ENCODE measurements at places on chromosomes 12 and 14.
A peak's percentile ranks its signal among the peaks of the same experiment; 100 is the strongest.

GRCh38 chr12:53221203-53222080 is 10.6 kb downstream of the RARG start:
- DNase-seq: peak; percentile 87

DNA sequence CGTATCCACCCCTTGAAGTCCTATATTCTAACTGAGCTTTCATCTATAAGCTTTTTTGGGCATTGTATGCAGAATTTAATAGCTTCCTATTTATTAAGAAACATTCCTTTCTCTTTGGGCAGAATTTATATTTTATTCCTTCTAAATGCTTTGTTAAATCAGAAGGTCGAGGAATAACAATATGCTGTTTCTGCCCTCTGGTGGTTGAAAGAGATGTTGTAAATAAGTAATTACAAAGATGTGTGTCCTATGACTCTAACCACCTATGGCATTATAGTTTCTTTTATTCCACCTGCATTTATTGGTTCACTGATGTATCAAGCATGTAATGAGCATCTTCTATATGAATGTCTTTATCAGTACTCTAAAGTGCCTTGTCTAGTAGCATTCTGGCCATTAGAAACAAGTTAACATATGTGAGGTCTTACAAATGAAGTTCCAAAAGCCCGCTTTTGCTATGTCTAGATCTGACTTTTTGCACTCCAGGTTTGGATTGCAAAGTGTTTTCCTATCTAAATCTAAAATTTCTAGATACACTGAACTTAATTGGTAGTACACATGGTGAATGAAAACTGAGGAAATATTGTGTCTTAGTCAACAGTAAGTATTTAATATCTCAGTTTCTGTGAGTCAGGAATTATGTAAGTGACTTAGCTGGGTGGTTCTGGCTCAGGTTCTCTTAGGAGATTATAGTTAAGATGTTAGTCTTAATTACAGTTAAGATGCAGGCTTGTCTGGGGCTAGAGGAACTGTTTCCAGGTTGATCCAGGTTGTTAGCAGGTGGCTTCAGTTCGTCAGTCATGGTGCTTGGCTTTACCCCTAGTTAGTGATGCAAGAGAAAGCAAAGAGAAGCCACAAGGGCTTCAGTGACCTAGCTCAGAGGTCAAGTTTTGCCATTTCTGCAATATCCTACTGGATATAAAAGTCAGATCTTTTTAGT is 57.5 kb downstream of the PLEKHA5 start:
- no peak for DNase-seq

DNA sequence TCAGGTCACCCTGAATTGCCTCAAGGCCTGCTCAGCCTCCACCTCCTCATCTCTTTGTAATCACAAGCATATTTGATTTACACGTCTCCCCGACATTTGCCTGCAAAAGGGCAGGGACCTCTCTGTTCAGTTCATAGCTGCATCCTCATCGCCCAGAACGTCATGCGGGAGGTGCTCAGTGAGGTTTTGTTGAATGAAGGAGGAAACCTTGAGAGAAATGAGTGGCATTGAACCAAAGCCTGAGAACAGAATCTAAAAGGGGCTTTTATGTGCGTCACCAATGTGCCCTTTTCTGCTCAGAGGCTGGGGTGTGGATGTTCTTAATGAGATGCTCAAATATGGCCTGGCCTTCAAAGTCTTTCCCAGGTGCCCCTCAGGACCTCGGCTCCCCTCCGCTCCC is 50.0 kb upstream of the LHX5 start:
- no peak for DNase-seq

DNA sequence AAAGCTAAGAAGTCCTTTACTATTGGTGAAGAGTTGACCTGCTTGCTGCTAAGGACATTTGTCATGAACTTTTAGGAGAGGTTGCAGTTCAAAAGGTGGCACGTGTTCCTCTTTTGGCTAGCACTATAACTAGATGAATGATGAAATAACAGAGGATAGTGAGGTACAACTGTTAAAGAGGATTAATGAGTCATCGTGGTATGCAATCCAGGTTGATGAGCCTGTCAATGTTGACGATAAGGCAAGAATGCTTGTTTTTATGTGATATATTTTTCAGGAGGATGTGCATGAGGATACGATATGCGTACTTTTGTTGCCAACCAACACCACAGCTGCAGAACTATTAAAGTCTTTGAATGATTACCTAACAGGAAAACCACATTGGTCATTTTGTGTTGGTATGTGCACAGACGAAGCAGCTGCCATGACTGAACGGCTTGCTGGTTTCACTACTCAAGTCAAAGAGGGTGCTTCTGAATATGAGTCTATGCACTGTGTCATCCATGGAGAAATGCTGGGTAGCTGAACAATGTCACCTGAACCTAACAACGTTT is 10.6 kb downstream of the CEP128 start:
- no peak for DNase-seq

DNA sequence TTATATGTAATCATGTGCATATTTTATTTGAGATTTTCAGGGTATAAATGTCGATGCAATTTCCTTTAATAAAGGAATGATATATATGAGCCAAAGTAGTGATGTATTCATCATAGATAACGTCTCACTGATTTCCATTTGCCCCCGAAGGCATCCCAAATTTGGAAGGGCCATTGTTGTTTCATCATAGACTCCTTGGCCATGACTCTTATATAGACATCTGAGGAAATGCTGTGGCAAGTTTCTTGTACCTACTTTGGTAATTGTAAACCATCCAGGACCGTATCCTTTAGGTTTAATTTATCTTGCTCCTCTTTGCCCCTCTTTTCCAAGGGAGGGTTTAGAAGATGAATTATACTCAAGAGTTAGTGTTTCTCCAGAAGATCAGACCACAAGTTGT is 84.7 kb downstream of the SAMD4A start:
- no peak for DNase-seq

DNA sequence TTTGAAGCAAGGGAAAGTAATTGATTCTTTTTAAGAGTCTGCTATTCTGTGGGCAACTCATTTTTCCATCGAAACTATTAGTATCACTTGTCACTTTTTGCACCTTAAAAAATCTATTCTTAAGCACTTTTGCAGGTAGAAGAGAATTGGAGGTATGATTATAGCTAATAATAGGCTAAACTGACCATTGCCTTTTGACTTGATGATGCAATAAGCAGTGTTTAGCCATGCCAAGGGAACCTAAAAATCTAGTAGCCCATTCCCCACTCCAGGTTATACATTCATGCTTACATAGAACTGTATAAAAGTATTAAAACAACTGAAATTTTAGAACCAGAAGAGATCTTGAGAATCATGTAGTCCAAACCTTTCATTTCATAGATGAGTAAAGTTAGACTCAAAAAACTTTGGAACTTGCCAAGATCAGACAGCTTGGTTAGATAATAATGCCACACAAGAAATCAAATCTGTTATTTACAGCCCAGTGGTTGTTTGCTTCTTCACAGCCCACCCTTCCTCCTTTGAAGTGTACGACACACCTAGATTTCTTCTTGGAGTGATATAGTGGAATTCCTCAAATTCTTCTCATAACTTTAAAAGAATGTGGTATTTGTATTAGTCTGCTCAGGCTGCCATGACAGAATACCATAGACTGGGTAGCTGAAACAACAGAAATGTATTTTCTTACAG is 21.7 kb upstream of the GARIN2 start:
- no peak for DNase-seq

GRCh38 chr14:35161231-35161630 is 38.9 kb downstream of the PRORP start:
- DNase-seq: no peak

DNA sequence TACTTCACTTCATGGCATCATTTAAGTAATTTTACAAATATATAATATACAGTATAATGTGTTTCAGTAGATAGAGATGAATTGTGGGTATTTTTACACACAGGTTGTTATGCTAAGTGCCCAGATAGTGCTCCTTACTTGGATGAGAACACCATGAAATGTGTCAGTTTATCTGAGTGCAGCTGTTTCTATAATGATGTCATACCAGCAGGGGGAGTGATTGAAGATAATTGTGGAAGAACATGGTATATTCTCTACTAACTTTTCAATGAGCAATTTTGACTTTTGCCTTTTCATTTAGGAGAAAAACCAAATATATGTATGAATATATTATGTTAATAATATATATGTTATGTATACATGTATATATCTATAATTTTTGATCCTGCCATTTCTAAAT is 221.6 kb downstream of the LRRK2 start:
- no peak for DNase-seq

DNA sequence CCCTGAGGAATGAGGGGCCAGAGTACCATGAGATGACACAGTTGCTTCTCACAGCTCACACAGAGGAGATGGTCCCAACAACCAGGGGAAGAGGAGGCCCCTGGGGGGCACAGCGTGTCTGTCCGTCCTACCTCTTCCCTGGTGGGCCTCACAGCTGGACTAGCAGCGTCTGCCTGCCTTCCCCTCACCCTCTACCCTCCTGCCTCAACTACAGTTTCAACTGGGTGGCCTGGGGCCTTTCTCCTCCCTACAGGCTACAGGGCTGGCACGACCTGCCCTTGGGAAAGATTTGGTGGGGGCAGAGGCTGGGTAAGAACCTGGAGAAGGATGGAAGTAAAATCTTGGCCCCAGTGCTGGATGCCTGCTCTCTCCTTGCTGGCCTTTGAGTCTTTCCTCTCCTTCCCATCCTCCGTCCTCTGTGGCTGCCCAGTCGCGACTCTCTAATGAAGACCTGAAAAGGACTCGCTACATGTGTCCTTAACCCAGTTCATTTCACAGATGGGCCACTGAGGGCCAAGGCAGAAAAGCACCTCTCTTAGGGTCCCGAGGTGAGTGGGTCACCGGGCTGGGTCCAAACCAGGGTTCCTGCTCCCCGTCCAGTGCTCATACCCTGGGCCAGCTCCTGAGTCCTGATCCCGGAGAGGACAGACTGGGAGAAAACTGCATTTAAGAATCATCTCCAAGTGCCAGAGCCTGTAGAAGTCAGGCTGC is 232.5 kb downstream of the BCL11B start:
- no peak for DNase-seq

GRCh38 chr12:71763677-71764379 is 9.2 kb downstream of the RAB21 start:
- no peak for DNase-seq

DNA sequence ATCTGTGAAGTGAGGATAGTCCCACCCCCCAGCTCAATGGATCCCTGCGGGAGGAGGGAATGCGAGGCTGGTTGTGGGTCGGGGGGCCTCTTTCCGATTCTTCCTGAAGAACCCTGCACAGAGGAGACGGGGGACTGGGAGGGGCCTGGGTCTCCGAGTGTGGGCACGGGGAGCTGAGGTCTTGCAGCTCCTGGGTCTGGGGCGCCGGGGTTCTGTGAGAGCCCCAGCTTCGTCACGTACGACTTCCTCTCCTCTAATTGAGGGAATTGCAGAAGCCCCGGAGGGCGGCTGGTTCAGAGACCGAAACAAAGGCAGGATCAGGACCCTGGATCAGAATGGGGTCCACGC is 66.6 kb downstream of the DIO3 start:
- DNase-seq: no peak

DNA sequence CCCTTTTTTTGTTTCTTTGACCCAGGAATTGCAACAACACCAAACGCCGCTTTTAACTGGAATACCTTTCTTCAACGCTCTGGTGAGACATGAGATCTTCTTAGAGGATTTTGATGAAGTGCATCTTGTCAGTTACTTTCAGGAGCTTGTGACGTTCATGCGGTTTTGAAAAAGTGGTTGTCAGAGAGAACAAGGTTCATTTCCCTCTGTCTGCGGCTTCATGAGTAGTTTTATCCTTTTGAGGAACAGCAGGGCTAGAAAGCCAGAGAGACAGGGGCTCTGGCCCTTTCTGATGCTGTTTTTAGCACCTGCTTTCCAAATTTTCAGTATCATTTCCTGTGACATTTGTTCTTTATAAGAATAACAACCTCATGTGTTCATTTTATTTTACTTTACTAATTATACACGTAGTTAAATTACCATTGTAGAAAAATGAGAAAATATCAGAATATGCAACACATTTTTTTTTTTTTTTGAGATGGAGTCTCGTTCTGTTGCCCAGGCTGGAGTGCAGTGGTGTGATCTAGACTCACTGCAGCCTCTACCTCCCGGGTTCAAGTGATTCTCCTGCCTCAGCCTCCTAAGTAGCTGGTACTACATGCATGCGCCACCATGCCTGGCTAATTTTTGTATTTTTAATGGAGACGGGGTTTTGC is 61.8 kb downstream of the GLT1D1 start:
- DNase-seq: no peak

- DNase-seq: no peak
These were observed 223.6 kb upstream of the TMPO start for GRCh38 chr12:98291828-98292227.

DNA sequence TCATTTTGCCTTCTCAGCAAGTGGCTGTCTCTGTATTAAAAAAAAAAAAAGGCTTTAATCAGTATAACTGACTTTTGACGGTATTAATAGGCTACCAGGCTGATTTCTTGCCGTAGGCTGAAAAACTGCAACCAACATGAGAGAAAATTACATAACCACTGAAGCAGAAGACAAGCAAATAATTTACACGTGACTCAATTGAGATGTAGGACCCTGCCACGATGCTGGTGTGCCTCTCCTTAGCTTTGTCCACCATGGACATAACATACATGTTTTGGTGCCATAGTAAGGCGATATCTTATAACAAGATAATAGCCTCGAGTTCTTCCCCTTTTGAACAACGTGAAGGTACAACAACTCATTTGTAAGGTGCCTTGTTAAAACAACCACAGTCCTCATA is 88.7 kb upstream of the GRIP1 start:
- DNase-seq: no peak

- no peak for DNase-seq
These were observed 3.4 kb upstream of the ACVR1B start for GRCh38 chr12:51948066-51948465.

DNA sequence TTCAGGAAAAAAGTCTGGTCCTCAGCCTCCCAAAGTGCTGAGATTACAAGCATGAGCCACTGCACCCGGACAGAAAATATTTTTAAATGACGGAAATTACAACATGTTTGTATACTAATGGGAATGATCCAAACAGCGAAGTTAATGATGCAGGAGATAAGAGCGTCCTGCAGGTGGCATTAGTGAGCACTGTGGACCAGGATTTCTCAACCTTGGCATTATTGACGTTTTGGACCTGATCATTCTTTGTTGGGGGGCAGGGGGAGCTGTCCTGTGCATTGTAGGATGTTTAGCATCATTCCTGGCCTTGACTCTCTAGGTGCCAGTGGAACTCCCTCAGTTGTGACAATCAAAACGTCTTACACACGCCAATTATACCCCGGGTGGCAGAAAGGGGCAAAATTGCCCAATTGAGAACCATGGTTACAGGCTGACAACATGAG is 34.1 kb downstream of the SCFD1 start:
- DNase-seq: no peak

All from cardiac septum (tissue), 1 donor.